ENCODE measurements at places on chromosomes 16 and 17.

GRCh38 chr16:18055411-18055916 lies 281.1 kb downstream of the NPIPA8 start:
- no peak for DNase-seq

DNA sequence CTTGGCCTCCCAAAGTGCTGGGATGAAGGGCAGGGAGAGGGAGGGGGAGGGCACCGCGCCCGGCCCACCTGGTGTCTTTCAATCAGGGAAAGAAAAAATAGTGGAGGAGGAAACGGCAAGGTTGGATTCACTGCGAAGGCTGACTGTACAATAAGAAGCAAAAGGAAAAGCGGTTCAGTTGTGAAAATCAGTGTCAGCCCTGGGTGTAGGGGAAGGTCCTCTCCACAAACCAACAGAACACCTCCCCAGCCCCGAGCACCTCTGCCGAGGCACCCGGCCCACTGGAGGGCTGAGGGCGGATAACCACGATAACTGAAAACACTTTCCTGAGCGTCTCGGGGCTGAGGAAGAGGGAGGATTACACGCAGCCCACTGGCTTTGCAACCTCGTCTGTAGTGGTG lies 1.4 kb upstream of the SPG7 start:
- DNase-seq = peak; percentile 24

DNA sequence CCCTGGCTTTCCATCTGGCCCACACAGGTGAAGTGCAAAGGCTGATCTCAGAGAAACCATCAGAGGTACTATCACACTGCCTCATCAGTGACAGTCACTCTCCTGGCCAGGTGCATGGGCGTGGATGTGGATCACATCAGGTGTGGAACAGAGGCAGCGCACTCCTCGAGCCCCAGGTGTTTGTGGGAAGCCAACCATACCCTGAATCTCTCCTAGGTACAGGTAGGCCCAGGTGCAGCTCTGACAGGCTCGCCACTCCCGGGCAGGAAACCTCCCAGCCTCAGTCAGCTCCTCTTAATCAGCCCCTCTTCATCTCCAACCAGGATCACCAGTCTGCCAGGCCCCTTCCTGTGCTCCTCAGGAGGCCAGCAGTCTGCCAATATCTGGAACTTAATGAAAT lies 31.7 kb downstream of the TLE7 start:
- DNase-seq = no peak

DNA sequence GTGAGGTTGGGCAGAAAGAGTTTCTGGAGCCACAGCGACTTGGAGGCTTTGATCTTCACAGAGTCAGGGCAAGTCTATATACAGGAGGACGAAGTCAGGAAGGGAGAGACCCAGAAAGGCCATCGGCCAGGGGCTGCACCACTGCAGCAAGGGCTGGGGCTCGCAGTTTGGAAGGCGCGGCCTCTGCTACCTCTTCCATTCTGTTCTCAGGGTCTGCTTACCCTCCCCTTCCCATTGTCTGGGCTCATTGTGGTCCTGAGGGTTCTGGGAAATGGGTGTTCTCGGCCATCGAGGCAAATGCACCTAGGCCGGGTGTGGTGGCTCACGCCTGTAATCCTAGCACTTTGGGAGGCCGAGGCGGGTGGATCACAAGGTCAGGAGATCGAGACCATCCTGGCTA lies 16.0 kb downstream of the ST6GALNAC1 start:
- DNase-seq = no peak

- no peak for DNase-seq
Observed at GRCh38 chr16:59719121-59719520, 985.0 kb upstream of the GOT2 start.

GRCh38 chr17:11900041-11900476 lies 97.2 kb downstream of the ZNF18 start:
- no peak for DNase-seq

All from suppressor macrophage (primary cell).